ENCODE measurements at places on chromosomes 1 and 21.

- no peak for DNase-seq
Observed at GRCh38 chr1:41823471-41823870, 95.3 kb downstream of the HIVEP3 start.

- no peak for DNase-seq
Observed at GRCh38 chr1:207205614-207206061, 101.6 kb downstream of the C4BPA start.

- no peak for DNase-seq
Observed at GRCh38 chr1:46613661-46614603, 2.7 kb downstream of the MOB3C start.

DNA sequence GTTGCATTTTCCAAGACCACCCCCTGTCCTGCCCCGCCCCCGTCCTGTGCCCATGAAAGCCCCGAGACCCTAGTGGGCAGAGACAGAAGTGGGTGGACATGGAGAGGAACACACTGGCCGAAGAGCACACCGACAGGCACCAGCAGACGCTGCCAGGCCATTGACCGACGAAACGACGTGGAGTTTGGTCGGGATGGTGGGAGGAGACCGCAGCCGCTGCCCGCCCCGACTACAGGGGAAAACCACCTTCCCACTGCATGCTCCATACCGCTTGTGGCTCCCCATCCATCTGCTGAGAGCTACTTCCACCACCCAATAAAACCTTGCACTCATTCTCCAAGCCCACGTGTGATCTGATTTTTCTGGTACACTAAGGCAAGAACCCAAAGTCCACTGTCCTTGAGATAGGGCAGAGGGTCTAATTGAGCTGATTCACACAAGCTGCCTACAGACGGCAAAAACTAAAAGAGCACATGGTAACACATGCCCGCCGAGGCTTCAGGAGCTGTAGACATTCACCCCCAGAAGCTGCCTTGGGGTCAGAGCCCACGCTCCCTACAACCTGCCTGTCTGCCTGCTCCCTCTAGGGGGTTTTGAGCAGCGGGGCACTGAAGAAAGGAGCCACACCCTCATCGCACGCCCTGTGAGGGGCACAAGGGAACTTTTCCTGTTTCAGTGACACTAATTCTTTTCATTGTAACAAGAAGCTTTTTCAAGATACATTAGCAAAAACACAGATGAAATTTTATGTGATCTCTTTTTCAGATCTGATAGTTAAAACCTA is 81.2 kb upstream of the RAB3GAP2 start:
- no peak for DNase-seq

DNA sequence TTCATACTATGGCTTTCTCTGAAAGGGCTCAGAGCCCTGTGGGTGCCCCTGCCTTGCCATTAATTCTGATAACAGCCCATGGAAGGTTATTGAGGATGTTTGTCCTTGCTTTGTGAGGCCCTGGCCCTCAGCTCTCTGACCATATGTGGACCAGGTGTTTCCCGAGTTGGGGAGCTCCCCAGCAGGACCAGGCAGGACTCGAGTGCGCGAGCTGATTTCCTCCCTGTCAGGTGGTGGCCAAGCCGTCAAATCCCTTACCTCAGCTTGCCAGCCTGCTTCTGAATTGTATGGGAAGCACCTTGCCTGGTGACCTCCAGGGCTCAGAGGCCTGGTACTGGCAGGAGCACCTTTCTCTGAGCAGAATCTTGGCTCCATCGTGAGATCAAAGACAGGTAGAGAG is 17.9 kb upstream of the SDE2 start:
- no peak for DNase-seq

DNA sequence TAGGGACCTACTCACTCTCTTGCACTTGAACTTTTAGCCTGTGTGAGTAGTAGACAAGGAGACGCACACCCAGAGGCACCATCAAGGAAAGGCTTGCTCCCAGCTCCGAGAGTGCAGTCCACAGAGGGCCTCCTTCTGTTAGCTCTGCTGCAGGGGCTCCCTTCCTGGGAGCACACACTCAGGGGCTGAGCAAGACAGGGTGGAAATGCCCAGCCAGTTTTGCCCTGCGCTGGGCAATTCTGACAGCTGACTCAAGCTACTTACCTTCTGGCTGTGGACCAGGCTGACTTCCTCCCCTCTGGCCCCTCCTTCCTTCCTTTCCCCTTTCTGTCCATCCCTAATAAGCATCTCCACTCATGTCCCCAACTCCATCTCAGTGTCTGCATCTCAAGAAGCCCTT is 449.1 kb downstream of the PTPRU start:
- DNase-seq = no peak

GRCh38 chr1:11848373-11848700 is 754 bp upstream of the NPPA start:
- DNase-seq = no peak

- no peak for DNase-seq
Observed at GRCh38 chr1:116126281-116126680, 15.1 kb downstream of the MAB21L3 start.

GRCh38 chr1:64229307-64229706 is 25.9 kb downstream of the UBE2U start:
- no peak for DNase-seq

DNA sequence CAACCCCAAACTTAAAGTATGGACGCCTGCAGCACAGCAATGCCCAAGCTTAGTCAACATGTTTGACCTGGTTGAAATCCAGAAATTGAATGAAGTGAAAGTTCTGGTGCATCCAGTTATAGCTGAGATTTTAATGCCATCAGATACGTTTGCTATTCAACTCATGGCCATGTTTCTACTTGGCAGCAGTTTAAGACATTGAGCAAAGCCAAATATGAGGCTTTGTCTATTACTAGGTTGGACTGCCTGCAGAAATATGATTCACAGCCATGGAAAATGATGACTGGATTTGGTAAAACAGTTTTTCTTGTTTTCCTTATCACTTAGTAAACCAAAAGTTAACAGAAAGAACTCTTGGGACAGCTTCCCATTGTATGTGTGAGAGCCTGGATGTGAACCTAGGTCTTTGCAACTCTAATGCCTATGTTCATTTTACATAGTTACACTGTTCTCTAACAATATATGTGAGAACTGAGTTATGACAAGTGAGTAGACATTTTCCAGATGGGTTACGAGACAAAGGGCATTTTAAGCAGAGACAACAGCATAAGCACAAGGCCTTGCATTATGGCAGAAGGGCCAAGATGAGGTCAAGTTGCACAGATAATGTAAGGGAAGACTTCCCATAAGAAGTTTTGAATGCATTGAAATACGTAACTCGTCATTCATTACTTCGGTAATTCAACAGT is 32.4 kb upstream of the MYSM1 start:
- DNase-seq = no peak

DNA sequence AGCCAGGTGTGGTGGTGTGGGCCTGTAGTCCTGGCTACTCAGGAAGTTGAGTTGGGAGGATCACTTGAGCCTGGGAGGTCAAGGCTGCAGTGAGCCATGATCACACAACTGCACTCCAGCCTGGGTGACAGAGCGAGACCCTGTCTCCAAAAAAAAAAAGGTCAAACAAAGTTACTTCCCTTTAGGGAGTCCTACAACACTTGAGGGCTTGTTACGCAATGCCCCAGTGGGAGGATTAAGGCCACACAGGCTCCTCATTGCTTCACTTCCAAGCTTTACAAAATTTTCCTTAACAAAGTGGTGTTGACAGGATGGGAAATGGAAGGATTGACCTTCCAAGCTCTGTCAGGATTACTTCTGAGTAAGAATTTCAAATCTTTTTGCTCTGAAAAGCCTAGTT is 6.2 kb upstream of the EXTL1 start:
- DNase-seq = no peak

DNA sequence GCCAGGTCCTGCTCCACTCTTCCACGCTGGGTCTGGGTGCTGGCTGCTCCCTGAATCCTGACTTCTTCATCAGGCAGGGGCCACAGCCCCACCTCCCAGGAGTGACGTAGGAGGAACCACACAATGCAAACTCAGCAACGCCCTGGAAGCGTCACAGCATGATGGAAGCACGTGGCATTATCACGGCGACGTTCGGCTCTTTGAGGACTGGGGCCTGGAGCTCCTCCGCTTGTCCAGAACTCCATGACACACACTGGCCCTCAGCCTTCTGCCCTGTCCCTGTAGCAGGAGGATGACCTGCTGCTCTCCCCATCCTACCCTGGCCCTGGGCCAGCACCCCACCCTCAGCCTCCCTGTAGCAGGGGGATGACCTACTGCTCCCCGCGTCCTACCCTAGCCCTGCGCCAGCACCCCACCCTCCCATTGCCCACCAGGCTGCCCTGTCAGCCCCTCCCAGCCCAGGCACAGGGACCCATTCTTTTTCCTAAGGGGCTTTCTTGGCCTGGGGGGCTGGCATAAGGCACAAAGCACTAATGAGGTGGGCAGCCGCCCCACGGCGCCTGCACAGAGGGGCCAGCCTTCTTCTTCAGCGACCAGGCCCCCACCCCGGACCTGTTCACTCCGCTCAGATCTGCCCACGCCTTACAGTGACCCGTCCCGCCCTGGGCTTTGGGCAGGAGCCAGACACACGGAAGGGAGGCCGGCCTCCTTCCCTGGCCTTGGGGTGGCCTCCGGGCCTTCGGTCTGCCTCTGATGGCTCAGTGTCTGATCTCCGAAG is 65.7 kb downstream of the DHRS3 start:
- no peak for DNase-seq

DNA sequence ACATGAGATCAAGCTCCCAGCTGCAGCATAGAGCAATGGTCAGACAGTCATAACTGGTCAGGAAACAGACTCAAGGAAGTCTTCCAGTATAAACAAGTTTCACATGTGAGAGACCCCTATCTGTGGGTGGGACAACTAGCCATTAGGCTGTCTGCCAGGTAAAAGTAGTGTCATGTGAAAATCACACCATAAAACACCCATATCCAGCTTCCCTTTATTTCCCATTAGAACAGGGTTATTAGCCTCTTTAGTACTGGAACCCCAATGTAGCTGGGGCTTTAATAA is 426.7 kb downstream of the KCNT2 start:
- DNase-seq = no peak

- no peak for DNase-seq
Observed at GRCh38 chr1:228073857-228074545, 8.5 kb upstream of the ARF1 start.

- no peak for DNase-seq
Observed at GRCh38 chr21:33123374-33124123, 53.6 kb downstream of the OLIG1 start.

DNA sequence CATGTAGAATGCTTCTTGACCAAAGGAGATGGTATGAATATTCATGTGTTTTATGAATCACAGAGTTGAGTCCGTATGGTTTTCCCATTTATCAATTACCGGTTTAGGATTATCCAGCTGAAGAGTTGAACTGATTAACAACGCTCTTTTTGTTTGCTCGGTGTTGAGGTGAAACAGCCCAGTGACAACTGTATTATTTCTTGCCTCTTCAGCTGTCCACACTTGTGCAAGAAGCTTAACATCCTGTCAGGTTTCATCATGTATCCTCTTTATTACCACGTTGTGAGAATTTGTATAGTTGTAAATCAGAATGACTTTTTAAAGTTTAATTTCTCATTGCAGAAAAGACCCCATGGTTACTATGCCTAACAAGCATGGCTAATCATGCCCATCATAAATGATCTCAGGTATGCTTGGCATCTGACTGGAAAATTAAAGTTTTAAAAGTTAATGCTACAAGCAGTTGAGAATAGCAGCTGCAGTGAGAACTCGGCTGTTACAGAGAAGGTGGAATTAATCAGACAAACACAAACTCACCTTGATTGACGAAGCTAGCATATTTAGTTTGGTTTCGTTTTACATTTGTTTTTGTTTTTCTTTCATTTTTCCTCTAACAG is 563.2 kb upstream of the ADGRL2 start:
- DNase-seq = no peak

GRCh38 chr21:45265721-45266517 is 21.8 kb downstream of the POFUT2 start:
- no peak for DNase-seq

GRCh38 chr1:212553676-212554075 is 54.9 kb upstream of the ATF3 start:
- DNase-seq = no peak

GRCh38 chr1:8185400-8185799 is 132.5 kb upstream of the SLC45A1 start:
- no peak for DNase-seq

GRCh38 chr1:1237874-1238701 is 6.1 kb downstream of the B3GALT6 start:
- DNase-seq = no peak

GRCh38 chr1:36456391-36456928 is 6.2 kb upstream of the OSCP1 start:
- DNase-seq = no peak

GRCh38 chr1:223429821-223430220 is 36.6 kb downstream of the CCDC185 start:
- no peak for DNase-seq

DNA sequence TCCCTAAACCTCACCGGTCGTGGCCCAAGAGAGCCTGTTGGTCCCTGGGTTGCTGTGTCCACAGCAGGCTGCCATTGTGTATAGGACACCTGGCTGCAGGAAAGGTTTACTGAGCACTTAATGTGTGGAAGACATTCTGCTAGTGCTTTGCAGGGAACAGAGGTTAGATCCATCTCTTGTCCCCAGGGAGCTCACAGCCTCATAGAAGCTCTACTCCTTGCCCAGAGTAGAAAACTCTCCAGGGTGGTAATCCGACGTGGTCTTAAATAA is 16.9 kb upstream of the ALPL start:
- no peak for DNase-seq

GRCh38 chr1:196538473-196538872 is 69.8 kb downstream of the KCNT2 start:
- no peak for DNase-seq

GRCh38 chr1:37915476-37916093 is 31.3 kb downstream of the INPP5B start:
- DNase-seq = no peak

DNA sequence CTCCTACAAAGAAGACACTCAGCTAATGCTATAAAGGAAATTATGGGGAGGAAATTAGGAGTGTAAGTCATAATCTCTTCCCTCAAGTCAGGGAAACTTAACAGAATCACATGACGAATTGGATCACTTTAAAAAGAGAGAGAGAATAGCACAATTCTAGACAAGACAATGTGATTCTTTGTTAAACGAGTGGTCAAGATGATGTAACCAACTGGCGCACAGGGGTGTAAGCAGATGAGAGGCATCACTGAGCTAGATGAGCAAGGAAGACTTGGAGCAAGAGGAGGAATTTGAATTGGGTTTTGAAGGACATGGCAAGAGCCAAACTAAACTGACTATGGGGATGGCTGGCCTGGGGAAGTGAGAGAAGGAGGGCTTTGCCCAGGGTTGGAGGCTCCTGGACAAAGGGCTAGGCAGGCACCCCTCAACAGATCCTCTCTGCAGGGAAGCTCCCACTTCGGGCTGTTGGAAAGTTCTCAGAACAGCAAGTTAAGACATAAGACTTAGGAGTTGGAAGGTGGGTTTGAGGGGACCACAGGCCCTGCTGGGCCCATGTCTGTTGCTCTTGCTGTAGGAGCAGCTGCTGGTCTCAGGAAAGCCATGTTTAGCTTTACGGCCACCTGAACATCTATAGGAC is 123.9 kb upstream of the GRIK3 start:
- no peak for DNase-seq

DNA sequence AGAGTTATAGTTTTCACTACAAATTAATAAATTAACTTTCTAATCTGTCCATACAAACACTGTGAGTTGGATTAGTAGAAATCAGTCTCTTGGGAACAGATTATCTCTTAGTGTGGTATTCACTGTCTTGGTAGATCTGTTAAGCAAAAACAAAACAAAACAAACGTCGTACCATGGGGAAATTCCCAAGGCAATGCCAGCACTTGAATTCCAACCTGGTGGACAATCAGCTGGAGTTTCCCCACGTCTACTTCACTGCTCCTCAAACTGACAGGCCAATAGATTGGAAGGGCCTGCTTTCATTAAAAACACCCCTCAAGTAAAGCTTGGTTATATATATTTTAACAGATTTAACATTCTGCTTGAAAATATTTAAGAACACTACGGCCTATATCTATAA is 31.9 kb downstream of the GDAP2 start:
- DNase-seq = no peak

All from AG04449 (cell line).